ENCODE measurements at places on chromosomes 12 and 14.

- no peak for DNase-seq
Measured at GRCh38 chr12:118373616-118374015, 909 bp upstream of the TAOK3 start.

DNA sequence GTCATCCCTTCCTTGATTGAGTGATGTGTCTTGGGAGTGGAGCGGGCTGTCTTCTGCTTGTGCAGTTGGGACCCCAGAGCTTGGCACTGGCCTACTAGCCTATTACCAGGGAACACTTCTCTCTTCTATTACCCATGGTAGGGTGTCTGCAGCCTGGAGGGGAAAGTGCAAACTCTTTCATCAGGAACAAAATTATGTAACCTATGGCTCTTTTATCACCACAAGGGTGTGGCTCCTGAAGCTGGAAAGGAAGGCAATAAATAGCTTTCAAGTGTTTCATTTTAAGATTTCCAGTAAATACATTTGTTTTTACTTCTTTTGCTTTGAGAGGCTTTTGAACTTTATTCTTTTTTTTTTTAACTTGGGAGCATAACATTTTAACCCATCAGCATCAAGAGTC, 349.7 kb upstream of the FAR2 start:
- no peak for DNase-seq

DNA sequence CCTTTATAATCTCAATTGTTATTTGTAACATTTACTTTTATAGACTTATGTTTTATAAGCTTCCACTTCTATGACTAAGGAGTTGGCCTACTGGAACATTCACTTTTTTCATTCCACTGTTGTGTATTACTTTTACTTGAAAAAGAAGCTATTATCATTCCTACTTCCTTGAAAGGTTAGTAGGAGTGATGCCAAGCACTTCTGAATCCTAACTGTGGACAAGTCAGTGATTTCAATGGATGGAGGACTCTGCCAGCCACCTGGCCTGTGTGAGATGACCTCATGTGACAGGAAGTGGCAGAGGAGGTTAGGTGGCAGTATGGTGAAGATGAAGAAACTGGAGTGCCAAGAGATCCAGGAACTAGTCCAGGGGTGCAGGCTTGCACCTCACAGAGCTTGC, 46.0 kb downstream of the TECPR2 start:
- no peak for DNase-seq

GRCh38 chr12:52005903-52006703, 643 bp upstream of the TAMALIN start:
- no peak for DNase-seq

GRCh38 chr12:5429741-5430557, 2.0 kb upstream of the NTF3 start:
- no peak for DNase-seq

GRCh38 chr12:52344111-52344510, 22.9 kb upstream of the KRT83 start:
- no peak for DNase-seq

DNA sequence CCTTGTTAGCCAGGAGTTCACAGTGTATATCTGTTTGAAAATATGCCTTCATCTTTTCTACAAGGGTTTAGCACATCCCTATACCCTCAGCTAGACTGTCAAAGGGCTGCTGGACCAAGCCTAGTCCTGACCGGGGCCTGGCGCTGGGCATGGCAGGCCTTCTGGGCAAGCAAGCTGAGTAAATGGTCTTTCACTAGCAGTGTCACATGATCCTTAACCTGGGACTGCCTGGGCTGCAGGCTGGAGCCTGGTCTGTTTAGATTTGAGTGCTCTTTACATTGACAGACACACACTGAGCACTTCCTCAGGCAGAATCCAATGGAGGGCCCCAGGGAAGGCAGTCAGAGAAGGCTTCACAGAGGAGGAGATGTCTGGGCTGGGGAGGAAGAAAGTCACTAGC, 6.9 kb upstream of the AVIL start:
- no peak for DNase-seq

GRCh38 chr14:91395466-91395865, 22.2 kb downstream of the CCDC88C start:
- no peak for DNase-seq

GRCh38 chr12:53944209-53944608, 5.6 kb downstream of the HOXC13 start:
- DNase-seq: no peak

DNA sequence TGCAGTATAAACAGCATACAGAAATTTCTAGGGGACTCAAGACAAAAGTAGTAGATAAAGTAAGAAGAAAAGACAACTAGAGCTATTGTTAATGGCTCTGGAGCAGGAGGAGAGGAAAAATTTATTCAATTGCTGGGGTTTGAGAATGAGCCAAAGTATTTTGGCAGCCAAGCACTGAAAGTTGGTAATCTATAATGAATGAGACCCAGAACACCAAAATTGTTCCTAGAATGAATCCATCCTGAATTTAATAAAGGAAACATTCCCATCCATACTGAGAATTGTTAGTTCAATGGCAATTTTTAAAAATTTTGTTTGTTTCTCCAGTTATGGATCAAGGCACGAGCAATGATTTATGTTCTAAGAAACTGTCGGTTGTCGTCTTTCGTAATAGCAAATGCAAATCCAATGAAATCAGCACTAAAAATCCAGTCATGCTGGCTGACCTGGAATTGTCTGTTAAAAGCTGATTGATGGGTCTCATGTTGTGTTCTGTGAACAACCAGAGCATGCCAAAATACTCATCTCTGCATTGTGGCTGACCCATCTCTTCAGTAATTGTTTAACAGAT, 170.9 kb upstream of the LMNTD1 start:
- DNase-seq: no peak

DNA sequence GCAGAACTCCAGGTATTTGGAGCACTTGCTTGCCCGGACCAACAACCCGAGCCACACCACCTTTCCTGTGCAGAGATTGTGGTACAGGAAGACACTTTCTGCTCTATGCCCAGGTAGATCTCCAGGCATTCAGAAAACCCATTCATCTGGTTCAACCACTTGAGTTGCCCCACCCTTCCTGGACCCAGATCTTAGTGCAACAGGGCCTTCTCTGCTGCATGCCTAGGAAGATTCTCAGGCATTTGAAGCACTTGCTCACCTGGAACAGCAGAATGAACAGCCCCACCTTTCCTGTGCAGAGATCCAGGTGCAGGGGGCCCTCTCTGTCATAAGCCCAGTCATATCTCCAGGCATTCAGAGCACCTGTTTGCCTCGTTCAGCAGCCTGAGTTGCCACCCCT, 412.8 kb upstream of the MGAT4C start:
- DNase-seq: no peak

- no peak for DNase-seq
Measured at GRCh38 chr14:24368562-24369252, 723 bp downstream of the NFATC4 start.

- DNase-seq: no peak
Measured at GRCh38 chr12:104249898-104250297, 34.3 kb downstream of the TXNRD1 start.

- DNase-seq: no peak
Measured at GRCh38 chr12:61860451-61860850, 399.8 kb upstream of the USP15 start.

GRCh38 chr12:644818-645552, 18.3 kb downstream of the NINJ2 start:
- DNase-seq: no peak

GRCh38 chr14:21059842-21060613, 2.4 kb downstream of the RNASE8 start:
- no peak for DNase-seq

- no peak for DNase-seq
Measured at GRCh38 chr12:70744178-70744577, 106.9 kb upstream of the PTPRB start.

DNA sequence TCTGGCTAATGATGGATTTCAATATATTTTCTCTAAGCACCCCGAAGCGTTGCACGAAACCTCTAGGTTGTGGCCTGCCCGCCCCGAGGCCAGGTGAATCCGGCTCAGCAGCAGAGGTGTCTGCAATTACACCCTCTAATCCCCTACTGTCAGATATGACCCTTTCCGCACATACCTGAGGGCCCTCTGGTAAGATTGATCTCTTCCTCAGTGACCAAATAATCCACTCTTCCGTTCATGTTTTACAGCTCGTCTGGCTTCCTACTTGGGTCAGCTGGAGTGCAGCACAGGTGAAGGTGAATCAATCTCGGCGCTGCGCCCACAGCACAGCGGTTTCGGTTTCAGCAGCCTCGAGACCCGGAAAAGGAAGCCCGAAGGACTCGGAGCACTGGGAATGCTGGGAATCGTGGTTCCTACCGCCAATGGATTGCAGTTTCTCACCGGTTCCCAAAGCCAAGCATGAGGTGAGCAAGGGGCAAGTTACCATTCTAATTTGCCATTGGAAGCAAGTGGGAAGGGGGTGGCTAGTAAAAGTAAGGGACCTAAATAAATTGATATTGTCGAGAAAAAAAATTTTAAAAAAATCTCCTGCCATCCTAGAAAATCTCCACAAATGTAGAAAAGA, at the start of gene SYNJ2BP:
TSS of gene SYNJ2BP (minus strand) at position 366 of the 625 bp plus-strand sequence. CDS start at position 239, 127 bp downstream.
- DNase-seq: no peak

GRCh38 chr12:105083551-105084105, 630 bp downstream of the ALDH1L2 start:
- no peak for DNase-seq

DNA sequence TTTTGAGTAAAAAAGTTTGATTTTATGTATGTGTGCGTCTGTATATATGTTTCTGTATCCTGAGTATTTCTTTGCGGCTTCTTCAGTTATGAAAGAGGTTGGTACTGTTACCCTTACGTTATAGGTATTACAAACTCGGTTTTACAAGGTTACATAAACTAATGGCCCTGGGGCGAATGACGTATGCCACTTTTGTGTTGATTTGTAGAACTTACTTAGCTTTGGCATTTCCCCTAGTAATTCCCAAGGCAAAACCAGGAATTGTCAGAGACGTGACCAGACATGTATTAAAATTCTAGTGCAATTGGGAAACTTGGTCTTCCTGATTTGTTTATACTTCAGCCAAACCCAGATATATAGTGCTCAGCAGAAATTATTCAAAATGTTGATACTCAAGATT, 93.3 kb downstream of the DUSP16 start:
- no peak for DNase-seq

DNA sequence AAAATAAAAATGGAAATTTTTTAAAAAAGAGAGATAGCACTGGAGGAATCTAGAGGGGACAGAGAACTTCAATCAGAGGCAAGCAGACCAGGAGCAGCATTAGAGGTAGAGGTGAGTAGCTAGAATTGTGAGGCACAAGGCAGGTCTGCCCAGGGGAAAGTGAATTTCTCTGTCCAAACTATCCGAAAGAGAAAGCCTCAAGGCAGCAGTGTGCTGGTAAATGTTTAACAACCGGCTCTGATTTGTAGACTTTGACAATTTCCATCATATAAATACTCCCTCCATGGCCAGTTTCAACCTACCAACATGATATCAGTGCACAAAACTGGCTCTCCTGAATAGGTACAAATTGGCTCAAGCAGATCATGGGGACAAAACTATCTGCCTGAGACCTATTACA, 160.6 kb upstream of the EGLN3 start:
- DNase-seq: no peak

DNA sequence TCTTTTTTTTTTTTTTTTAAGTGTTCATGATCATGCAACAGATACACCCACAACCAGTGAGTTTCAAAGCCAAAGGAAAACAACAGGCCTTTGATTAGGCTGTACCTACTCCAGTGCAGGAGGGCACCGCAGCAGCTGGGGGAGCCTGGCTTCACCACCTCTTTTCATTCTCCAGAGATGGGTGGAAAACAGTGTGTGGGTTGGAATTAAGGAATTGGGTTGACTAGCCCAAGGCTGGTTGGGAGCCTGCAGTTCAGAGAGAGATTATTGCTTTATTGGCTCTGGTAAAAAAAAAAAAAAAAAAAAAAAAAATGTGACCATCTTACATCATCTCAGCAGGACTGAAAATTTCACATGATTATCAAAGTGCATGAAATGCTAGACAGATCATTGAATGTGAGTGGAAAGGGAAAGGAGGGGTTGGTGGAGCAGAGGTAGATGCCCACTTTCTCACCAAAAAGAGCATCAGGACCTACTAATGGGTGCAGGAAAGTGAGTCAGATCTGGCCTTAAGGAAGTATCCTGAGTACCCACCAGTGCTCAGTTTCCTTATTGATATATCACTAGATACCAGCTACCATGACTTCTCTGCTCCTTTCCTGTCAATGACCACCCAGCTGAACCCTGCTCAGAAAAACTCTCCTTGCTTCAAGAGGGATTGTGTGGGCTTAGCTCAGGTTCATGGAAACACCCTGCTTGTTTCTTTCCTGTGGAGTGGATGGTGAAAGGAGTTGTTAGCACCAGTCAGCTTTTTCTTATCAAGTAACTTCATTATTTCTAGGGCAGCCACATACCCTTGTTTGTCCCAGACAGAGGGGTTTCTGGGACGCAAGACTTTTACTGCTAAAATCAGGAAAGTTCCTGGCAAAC, 54.8 kb upstream of the DYRK2 start:
- DNase-seq: no peak

DNA sequence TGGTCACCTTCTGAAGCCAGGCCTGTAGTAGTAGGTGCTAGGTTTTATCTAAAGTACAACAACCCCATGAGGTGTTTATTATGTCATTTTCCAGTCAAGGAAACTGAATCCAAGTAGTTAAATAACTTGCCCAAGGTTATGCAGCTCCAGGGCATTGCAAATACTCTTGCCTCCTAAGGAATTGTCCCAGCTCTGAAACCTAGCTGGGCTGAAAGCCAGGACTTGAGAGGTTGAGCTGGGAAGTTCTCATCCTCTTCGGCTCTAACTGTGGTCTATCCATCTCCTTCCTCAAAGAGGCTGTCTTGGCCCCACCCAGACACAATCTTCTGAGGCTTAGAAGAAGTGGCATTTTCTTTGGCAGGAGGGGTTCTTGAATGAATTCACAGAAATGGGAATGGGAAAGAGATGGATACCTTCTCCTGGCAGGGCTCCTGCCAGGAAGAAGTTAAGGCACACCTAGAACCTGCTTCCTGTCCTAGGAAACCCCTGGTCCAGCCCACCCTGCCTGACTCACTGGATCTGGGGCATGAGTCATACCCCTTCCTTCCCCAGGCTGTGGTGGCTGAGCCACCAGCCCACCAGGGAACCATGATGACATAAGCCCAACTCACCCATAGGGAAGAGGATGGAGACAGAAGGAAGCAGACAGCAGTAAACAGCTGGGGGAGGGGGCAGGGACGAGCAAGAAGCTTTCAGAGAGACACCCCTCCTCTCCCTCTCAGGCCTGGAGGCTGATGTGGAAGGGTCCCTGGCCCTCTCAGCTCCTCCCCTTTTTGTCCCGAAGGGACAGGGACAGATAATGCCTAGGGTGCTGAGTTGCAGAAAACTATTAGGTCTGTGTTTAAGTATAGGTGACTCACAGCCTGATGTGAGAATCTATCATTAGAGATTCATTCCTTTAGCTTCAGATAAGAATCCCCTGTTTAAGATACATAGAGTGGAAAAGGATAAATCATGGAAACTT, 2.1 kb upstream of the PLEK2 start:
- no peak for DNase-seq
